Islet precursor cell (in vitro differentiated cells): ENCODE measurements at places on chromosomes 11 and 22.
A peak's percentile ranks its signal among the peaks of the same experiment; 100 is the strongest.

DNA sequence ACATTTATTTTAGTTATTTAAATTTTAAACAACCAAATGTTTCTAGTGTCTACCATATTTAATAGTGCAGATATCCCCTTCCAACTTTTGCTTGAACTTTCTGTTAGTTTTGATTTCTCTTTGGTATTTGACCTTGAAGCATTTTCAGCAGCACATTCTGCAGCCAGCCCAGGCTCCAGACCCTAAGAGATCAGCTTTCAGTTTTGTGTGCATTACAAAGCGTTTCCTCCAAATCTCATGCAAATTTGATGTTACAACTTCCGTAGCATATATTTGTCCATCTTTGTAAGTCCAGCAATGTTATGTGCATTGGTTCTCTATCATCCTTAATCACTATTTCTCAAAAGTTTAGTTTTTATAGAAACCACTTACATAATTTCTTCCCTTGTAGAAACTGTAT lies 14.6 kb upstream of the SERGEF start:
- no peak for DNase-seq

GRCh38 chr11:110606415-110606814 lies 105.8 kb downstream of the ARHGAP20 start:
- DNase-seq = peak; percentile 59

DNA sequence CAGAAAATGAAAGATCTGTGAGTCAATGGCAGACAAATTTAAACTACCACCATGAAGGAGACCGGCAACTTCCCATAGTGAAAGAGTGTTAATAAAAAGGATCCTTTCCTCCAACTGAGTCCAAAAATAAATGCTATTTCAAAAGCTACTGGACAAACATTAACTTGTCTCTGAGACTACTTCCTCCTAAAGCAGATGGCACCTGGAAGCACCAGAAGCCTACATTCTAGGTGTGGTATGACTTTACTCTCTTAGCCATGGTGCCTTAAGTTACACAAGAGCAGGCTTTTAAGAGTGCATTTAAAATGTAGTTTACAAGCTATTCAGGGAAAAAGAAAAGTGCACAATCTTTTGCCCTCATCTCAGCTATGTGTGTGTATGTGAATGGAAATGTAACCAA lies 2.5 kb downstream of the ARHGAP32 start:
- DNase-seq = no peak

- DNase-seq = no peak
These were observed 710.8 kb downstream of the OPCML start for GRCh38 chr11:132821499-132821898.

- no peak for DNase-seq
These were observed 147.8 kb upstream of the NECTIN1 start for GRCh38 chr11:119876841-119877240.
